ENCODE measurements at places on chromosomes 2 and 18.

- H3K36me3 ChIP-seq = no peaks in the 10 kb centered on the region
- H3K27ac ChIP-seq = no peak overlapping the region
- H3K4me3 ChIP-seq = no peak overlapping the region
- H3K27me3 ChIP-seq = no peaks in the 10 kb centered on the region
- H3K4me1 ChIP-seq = peaks cover 11% of the 10 kb centered on the region
Observed at GRCh38 chr2:55763721-55764120, 70.1 kb upstream of the PNPT1 start.

- no peaks in the 10 kb centered on the region for H3K4me1 ChIP-seq
- no peak overlapping the region for H3K27ac ChIP-seq
- DNase-seq = no peak
- H3K36me3 ChIP-seq = peaks cover 94% of the 10 kb centered on the region
Observed at GRCh38 chr2:63893163-63893562, 51.5 kb downstream of the UGP2 start.

GRCh38 chr2:109660046-109660860 lies 46.1 kb downstream of the SOWAHC start:
- no peak overlapping the region for H3K27ac ChIP-seq
- H3K36me3 ChIP-seq = no peaks in the 10 kb centered on the region
- no peak for DNase-seq
- no peak overlapping the region for H3K4me3 ChIP-seq
- no peaks in the 10 kb centered on the region for H3K4me1 ChIP-seq
- H3K27me3 ChIP-seq = no peaks in the 10 kb centered on the region

GRCh38 chr2:232926431-232926939 lies 56.4 kb downstream of the SNORC start:
- peaks cover 13% of the 10 kb centered on the region for H3K4me1 ChIP-seq
- H3K27ac ChIP-seq = no peak overlapping the region
- H3K27me3 ChIP-seq = peaks cover 61% of the 10 kb centered on the region
- no peak for DNase-seq

DNA sequence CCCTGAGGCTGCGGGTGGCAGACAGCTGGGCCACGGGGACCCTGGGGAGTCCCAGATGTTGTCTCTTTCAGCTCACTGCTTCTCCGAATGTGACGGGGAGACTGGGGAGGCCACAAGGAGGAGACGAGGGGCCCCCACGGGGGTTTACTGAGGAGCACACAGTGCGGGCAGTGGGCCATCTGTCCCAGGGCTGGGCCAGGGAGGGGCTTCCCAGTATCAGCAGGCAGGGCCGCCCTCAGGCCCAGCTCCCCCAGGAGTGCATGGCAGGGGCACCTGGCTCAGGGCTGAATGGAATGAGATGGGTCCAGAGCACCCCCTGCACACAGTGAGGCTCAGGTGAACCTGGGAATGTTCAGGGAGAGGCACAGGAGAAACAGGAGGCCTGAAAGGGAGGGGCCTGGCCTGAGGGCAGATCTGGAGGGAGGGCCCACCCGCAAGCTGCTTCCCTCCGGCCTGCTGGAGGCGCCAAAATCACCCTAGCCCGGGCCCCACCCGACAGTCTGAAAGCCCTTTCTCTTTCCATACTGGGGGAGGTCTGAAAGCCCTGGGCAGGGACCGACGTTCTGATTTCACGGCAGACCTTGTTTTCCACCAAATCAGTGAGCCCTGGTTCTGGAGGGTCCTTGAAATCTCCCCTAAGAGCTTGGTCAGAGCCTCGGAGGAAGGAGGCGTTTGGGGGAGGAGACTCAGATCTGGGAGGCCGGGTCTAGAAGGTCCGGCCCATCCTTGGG lies 35.5 kb upstream of the PTMA start:
- H3K27ac ChIP-seq = peak overlapping the region; percentile 89
- H3K27me3 ChIP-seq = no peaks in the 10 kb centered on the region
- H3K36me3 ChIP-seq = no peaks in the 10 kb centered on the region
- H3K4me1 ChIP-seq = peaks cover 47% of the 10 kb centered on the region
- H3K4me3 ChIP-seq = peak overlapping the region; percentile 22

GRCh38 chr2:8418721-8419120 lies 263.1 kb upstream of the ID2 start:
- no peaks in the 10 kb centered on the region for H3K36me3 ChIP-seq
- no peaks in the 10 kb centered on the region for H3K27me3 ChIP-seq
- no peak overlapping the region for H3K27ac ChIP-seq
- DNase-seq = no peak

DNA sequence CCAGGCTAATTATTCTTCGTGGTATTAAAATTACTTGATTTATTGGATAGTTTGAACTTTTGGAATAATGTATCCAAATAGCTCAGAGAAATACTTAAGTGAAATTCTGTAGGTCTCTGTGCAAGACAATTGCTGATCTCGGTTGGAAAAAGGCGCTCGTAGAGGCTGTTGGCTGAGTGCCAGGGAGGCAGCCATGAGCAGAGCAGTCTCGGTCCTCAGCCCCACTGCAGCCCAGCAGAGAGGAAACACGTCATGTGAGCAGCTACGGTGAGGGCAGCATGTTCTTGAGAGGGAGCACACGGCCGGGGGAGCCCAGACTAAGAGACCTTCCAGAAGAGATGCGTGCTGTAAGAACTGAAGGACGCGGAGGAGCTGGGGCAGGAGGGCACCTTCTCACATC lies 42.5 kb downstream of the DCDC2C start:
- DNase-seq = no peak
- H3K36me3 ChIP-seq = no peaks in the 10 kb centered on the region
- no peaks in the 10 kb centered on the region for H3K4me1 ChIP-seq
- H3K27ac ChIP-seq = no peak overlapping the region
- H3K4me3 ChIP-seq = no peak overlapping the region

DNA sequence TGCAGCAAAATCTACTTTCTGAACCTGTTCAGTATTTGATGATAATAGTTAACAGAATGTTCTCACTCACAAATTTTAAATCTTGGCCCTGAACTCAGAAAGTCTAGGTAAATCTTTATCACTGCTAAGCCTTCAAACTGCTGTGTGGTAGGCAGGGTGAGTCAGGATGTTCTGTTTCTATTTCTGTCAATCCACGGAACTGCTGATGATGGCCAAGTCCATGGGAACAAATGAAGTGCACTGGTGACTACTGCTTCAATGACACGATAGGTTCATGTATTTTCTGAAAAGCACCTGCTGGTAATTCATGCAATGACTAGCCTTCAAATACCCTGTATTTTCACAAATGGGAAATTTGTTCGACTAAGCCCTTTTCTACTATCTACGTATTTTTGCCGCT lies 14.2 kb downstream of the NIFK start:
- H3K27ac ChIP-seq = no peak overlapping the region
- no peak overlapping the region for H3K4me3 ChIP-seq
- H3K4me1 ChIP-seq = no peaks in the 10 kb centered on the region

GRCh38 chr2:231795525-231796327 lies 9.5 kb downstream of the COPS7B start:
- DNase-seq = no peak
- H3K4me1 ChIP-seq = no peaks in the 10 kb centered on the region
- peaks cover 97% of the 10 kb centered on the region for H3K36me3 ChIP-seq

DNA sequence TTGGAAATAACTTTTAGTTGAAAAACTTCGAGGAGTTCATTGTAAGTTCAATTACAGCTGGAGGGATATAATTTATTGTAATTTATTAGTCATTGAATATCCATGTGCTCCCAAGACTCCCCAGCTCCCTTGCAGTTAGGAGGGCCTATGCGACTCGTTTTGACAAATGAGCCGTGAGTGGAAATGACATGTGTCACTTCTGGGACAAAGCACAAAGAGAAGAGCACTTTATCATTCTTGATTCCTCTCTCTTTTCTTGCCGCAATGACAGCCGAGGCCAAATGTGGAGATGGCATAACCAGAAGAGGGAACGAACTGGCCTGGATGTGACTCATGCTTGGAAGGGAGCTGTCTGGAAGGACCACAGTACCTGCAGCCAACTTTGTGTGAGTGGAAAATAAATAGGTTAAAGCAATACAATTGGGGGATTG lies 44.2 kb upstream of the ITSN2 start:
- no peaks in the 10 kb centered on the region for H3K27me3 ChIP-seq
- no peak overlapping the region for H3K4me3 ChIP-seq
- H3K4me1 ChIP-seq = no peaks in the 10 kb centered on the region
- H3K27ac ChIP-seq = no peak overlapping the region
- no peaks in the 10 kb centered on the region for H3K36me3 ChIP-seq

DNA sequence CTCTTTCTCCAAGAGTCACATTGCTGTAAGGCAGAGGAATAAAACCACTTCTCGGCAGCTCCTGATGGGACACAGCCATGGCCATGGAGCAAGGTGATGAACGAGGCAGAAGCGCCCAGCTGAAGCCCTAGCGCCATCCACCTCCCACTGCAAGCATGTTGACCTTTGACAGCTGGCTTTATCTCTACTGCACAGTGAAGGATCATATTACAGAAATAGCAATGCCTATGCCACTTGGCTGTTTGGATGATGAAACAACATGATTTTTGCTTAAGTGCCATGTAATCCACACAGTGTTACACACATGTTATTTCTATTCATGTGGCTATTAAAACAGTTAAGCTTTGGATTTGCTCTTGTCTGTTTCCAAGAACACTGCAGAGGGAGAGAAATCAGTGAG lies 167.7 kb downstream of the VAPA start:
- H3K27me3 ChIP-seq = no peaks in the 10 kb centered on the region
- H3K36me3 ChIP-seq = no peaks in the 10 kb centered on the region
- DNase-seq = no peak

DNA sequence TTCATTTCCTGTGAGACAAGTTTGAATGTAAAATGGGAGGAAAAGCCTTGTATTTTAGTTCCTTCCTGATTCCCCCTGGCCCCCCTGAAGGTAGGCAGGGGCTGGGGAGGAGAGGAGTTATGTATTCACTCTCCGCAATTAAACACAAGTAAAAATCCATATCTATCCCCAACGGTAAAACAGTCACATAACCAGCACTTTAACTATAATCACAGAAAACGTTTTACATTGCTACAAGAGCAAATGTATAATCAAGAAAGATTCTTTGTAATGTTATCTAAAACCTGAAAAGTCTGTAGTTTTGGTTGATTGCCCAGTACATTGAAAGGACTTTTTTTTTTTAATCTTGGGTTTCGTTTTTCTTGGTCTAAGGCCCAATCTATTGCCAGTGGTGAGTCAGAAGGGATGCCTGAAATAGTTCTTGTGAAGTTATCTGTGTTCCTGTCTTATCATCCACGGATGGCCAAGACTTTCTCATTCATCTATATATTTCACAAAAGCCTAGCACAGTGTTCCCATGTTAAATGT lies 34.5 kb upstream of the CCNYL1 start:
- no peaks in the 10 kb centered on the region for H3K4me1 ChIP-seq
- H3K4me3 ChIP-seq = no peak overlapping the region
- H3K27ac ChIP-seq = no peak overlapping the region
- H3K27me3 ChIP-seq = no peaks in the 10 kb centered on the region
- no peak for DNase-seq

DNA sequence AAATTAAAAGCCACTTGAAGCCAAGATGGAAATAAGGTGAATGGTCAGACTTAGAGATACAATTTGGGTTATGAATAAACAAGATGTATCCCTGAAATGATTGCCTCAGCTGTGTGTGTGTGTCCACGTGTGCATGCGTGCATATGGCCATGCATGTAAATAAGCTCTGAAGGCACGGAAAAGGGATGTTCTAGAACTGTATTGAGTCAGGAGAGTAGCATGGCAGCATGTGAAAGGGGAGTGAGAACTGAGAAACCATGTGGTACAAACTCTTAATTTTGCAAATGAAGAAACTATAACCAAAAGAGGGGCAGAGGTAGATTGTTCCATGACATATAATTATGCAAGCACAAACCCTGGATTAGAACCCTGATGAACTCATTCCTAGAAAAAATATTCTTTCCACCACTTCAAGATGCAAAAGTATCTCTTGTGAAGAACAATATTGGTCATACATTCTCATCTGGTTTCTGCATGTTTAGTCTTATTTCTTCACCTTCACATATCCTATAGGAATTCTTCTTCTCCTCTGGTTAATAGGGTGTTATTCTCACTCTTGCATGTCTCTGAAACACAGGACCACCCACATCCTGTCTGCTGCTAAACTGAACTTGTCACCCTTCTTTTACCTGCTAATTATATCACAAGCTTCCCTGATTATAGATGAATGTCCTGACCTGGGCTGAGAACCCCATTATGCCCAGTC lies 455.8 kb downstream of the SETBP1 start:
- H3K4me3 ChIP-seq = no peak overlapping the region
- no peaks in the 10 kb centered on the region for H3K27me3 ChIP-seq
- H3K27ac ChIP-seq = no peak overlapping the region

- DNase-seq = no peak
- no peak overlapping the region for H3K27ac ChIP-seq
- no peak overlapping the region for H3K4me3 ChIP-seq
- no peaks in the 10 kb centered on the region for H3K4me1 ChIP-seq
- H3K36me3 ChIP-seq = no peaks in the 10 kb centered on the region
Observed at GRCh38 chr2:10873790-10874437, 37.8 kb upstream of the KCNF1 start.

- H3K27ac ChIP-seq = no peak overlapping the region
- no peaks in the 10 kb centered on the region for H3K36me3 ChIP-seq
- H3K4me3 ChIP-seq = no peak overlapping the region
- H3K27me3 ChIP-seq = no peaks in the 10 kb centered on the region
- H3K4me1 ChIP-seq = no peaks in the 10 kb centered on the region
Observed at GRCh38 chr2:55796121-55796520, 102.5 kb upstream of the PNPT1 start.

GRCh38 chr2:50551868-50552267 lies 480.1 kb downstream of the NRXN1 start:
- no peaks in the 10 kb centered on the region for H3K4me1 ChIP-seq
- DNase-seq = no peak
- no peaks in the 10 kb centered on the region for H3K36me3 ChIP-seq
- H3K27me3 ChIP-seq = no peaks in the 10 kb centered on the region
- H3K27ac ChIP-seq = no peak overlapping the region
- no peak overlapping the region for H3K4me3 ChIP-seq

DNA sequence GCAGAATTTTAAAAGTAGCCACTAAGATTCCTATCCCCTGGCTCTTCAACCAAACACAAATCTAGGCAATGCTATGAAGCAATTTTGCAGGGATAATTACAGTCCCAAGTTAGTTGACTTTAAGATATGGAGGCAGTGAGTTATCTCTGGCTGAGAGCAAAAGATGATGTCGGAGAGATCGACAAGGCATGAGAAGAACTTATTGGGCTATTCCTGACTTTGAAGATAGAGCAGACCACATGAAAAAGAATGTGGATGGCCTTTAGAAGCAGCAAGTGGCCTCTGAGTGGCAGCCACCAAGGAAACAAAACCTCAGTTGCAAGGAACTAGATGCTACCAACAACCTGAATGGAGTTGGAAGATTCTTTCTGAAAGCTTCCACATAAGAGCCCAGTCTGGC lies 58.2 kb upstream of the PPM1B start:
- no peaks in the 10 kb centered on the region for H3K27me3 ChIP-seq
- no peaks in the 10 kb centered on the region for H3K36me3 ChIP-seq
- no peaks in the 10 kb centered on the region for H3K4me1 ChIP-seq
- DNase-seq = no peak
- no peak overlapping the region for H3K27ac ChIP-seq

DNA sequence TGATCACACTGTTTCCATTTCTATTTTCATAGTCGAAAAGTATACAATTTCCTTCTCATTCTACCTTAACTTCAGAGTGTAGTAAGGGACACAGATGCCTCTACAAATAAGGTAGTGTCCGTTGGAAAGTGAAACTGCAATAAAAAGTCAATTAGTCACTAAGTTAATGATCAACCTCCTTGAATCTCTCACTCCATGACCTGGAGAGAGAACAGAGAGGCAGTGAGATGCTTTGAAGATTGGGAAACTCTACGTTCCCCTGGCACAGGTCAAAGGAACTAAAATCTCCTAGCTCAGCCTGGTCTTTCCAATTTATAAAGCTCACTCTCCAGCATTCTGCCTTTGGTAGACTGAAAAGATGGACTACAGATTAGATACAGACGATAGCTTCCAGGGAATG lies 153.8 kb upstream of the ACAA2 start:
- no peak overlapping the region for H3K4me3 ChIP-seq
- H3K36me3 ChIP-seq = no peaks in the 10 kb centered on the region
- no peaks in the 10 kb centered on the region for H3K27me3 ChIP-seq
- no peaks in the 10 kb centered on the region for H3K4me1 ChIP-seq
- no peak for DNase-seq
